Hepatocyte (in vitro differentiated cells): ENCODE measurements at places on chromosomes 5 and 9. TPM values are rescaled to one million over a fixed set of nuclear protein-coding genes. Genes with fewer than 3 reads are reported as not detected.

DNA sequence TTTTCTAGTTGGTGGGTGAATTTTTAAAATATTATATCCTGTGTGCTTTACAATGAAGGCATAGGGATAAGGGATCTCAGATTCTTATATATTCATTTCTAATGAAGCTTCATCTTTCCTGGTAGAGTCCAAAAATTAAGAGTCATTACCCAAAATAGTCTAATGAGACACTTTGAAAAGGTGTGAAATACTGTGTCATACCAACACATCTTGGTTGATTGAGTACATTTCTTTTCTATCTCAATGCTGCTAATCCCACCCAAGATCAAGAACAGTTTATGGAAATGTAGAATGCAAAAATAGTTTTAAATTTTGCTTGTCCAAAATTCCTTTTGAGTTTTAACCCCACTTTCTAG lies 7.4 kb downstream of the EBF1 start:
- no peak overlapping the region for H3K27ac ChIP-seq
- H3K27me3 ChIP-seq: peaks cover 46% of the 10 kb centered on the region
- H3K4me1 ChIP-seq: peaks cover 4% of the 10 kb centered on the region
- DNase-seq: no peak
- H3K36me3 ChIP-seq: no peaks in the 10 kb centered on the region

DNA sequence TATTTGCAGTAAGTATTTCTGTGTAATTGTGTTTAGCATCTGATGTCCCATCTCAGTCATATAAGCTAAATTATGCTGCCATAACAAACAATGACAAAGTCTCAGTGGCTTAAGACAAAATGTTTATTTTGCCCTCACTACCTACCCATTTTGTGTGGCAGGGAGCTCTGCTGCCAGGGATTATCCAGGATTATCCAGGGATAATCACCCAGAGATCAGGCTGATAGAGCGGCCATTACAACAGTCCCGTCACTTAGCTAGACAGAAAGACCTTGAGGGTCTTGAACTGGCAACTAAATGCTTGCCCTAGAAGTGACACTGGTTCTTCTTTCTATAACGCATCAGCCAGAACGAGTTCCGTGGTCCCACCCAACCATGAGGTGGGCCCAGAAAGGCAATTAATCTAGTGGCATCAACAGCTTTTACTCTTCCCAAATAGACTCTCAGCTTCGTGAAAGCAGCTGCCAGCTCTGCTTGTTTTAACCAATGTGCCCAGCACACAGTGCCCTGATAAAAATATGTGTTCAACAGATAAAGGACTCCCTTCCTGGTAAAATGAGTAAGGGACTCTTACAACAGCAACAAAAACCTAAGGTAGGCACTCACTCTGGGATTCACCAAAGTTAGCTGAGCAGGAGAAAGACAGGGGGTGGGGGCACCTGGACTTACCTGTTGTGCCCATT lies 22.8 kb downstream of the CCDC69 start:
- no peak overlapping the region for H3K27ac ChIP-seq
- H3K4me1 ChIP-seq: no peaks in the 10 kb centered on the region
- no peaks in the 10 kb centered on the region for H3K36me3 ChIP-seq
- H3K27me3 ChIP-seq: no peaks in the 10 kb centered on the region

DNA sequence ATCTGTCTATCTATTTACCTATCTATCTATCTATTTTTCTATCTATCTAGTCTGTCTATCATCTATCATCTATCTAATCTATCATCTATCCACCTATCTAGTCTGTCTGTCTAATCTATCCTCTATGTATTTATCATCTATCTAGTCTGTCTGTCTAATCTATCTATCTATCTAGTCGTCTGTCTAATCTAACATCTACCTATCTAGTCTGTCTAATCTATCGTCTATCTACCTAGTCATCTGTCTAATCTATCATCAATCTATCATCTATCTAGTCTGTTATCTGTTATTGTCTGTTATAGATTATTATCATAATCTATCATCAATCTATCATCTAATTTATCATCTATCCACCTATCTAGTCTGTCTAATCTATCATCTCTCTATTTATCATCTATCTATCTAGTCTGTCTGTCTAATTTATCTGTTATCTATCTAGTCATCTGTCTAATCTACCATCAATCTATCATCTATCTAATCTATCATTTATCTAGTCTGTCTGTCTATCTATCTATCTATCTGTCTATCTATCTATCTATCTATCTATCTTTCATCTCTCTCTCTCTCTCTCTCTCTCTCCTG lies 80.2 kb upstream of the ZNF618 start:
- H3K4me1 ChIP-seq: no peaks in the 10 kb centered on the region
- H3K27me3 ChIP-seq: no peaks in the 10 kb centered on the region
- no peaks in the 10 kb centered on the region for H3K36me3 ChIP-seq
- no peak overlapping the region for H3K4me3 ChIP-seq

- peaks cover 3% of the 10 kb centered on the region for H3K4me1 ChIP-seq
- no peaks in the 10 kb centered on the region for H3K27me3 ChIP-seq
- H3K36me3 ChIP-seq: no peaks in the 10 kb centered on the region
- no peak overlapping the region for H3K27ac ChIP-seq
These were observed 71.3 kb downstream of the LIX1 start for GRCh38 chr5:97071101-97071500.

DNA sequence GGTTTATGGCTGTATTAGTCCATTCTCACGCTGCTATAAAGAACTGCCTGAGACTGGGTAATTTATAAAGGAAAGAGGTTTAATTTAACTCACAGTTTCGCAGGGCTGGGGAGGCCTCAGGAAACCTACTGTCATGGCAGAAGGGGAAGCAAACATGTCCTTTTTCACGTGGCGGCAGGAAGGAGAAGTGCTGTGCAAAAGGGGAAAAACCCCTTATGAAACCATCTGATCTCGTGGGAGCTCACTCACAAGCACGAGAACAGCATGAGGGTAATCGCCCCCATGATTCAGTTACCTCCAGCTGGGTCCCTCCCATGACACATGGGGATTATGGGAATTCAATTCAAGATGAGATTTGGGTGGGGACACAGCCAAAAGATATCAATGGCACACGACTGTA lies 13.9 kb downstream of the LRRC70 start:
- H3K4me3 ChIP-seq: no peak overlapping the region
- H3K36me3 ChIP-seq: no peaks in the 10 kb centered on the region
- H3K27ac ChIP-seq: no peak overlapping the region
- DNase-seq: no peak

- H3K27me3 ChIP-seq: no peaks in the 10 kb centered on the region
- DNase-seq: no peak
- no peak overlapping the region for H3K4me3 ChIP-seq
- no peaks in the 10 kb centered on the region for H3K4me1 ChIP-seq
These were observed 37.5 kb downstream of the CNOT8 start for GRCh38 chr5:154895606-154896561.

- H3K4me1 ChIP-seq: peaks cover 8% of the 10 kb centered on the region
- no peak overlapping the region for H3K4me3 ChIP-seq
- no peaks in the 10 kb centered on the region for H3K36me3 ChIP-seq
- H3K27me3 ChIP-seq: no peaks in the 10 kb centered on the region
- no peak overlapping the region for H3K27ac ChIP-seq
These were observed 31.0 kb upstream of the SHISAL2B start for GRCh38 chr5:64659289-64659688.

DNA sequence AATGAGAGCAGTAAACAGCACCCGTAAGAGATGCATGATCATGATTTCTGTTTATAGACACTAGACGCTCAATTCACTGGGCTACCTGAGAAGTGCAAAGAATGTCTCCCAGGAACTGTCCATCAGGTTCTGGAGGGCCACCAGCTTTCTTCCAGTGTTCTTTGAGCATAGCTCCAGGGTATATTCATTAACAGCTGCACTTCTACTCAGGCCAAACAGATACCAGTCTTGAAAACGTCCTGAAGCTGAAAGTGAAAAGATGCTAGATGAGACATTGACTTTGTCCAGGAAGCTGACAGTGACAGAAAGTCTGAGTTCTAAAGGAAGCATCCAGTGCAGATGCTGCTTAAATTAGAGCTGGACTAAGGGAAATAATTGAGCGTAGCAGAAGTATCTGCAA lies 488.7 kb upstream of the TYRP1 start:
- DNase-seq: no peak
- no peak overlapping the region for H3K4me3 ChIP-seq
- H3K27ac ChIP-seq: no peak overlapping the region
- no peaks in the 10 kb centered on the region for H3K4me1 ChIP-seq
- no peaks in the 10 kb centered on the region for H3K36me3 ChIP-seq
- H3K27me3 ChIP-seq: no peaks in the 10 kb centered on the region

DNA sequence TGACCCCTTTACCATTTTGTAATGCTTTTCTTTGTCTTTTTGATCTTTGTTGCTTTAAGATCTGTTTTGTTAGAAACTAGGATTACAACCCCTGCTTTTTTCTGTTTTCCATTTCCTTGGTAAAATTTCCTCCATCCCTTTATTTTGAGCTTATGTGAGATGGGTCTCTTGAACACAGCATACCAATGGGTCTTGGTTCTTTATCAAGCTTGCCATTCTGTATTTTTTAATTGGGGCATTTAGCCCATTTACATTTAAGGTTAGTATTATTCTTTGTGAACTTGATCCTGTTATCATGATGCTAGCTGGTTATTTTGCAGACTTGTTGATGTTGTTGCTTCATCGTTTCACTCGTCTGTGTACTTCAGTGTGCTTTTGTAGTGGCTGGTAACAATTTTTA lies 337.3 kb downstream of the SPATA31D1 start:
- no peaks in the 10 kb centered on the region for H3K36me3 ChIP-seq
- H3K4me3 ChIP-seq: no peak overlapping the region
- H3K27ac ChIP-seq: no peak overlapping the region
- H3K4me1 ChIP-seq: no peaks in the 10 kb centered on the region

GRCh38 chr9:19378647-19379046 lies 1.4 kb downstream of the RPS6 start:
- DNase-seq: no peak
- H3K4me1 ChIP-seq: peaks cover 17% of the 10 kb centered on the region
- peak overlapping the region; percentile 91 for H3K4me3 ChIP-seq
- H3K36me3 ChIP-seq: no peaks in the 10 kb centered on the region
- H3K27ac ChIP-seq: peak overlapping the region; percentile 96
- no peaks in the 10 kb centered on the region for H3K27me3 ChIP-seq

GRCh38 chr5:4050203-4050602 lies 454.6 kb downstream of the IRX1 start:
- no peaks in the 10 kb centered on the region for H3K4me1 ChIP-seq
- H3K36me3 ChIP-seq: no peaks in the 10 kb centered on the region
- H3K27ac ChIP-seq: no peak overlapping the region

DNA sequence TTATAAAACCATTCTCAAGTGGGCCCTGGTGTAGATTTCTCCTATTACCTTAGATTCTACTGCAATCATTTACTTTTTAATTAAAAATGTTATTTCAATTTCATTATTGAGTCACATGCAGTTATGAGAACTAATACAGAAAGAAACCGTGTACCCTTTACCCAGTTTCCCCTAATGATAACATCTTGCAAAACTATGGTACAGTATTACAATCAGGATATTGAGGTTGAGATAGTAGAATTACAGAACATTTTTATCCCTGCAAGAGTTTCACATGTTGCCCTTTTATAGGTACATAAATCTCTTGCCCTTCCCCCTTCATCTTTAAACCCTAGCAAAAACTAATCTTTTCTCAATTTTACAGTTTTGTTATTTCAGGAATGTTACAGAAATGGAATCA lies 11.0 kb upstream of the OMD start:
- H3K4me3 ChIP-seq: no peak overlapping the region
- no peaks in the 10 kb centered on the region for H3K4me1 ChIP-seq
- no peak for DNase-seq
- no peak overlapping the region for H3K27ac ChIP-seq

GRCh38 chr5:4661836-4662235 lies 478.3 kb upstream of the ADAMTS16 start:
- no peaks in the 10 kb centered on the region for H3K27me3 ChIP-seq
- H3K36me3 ChIP-seq: no peaks in the 10 kb centered on the region
- no peaks in the 10 kb centered on the region for H3K4me1 ChIP-seq
- no peak overlapping the region for H3K27ac ChIP-seq
- H3K4me3 ChIP-seq: no peak overlapping the region
- no peak for DNase-seq

DNA sequence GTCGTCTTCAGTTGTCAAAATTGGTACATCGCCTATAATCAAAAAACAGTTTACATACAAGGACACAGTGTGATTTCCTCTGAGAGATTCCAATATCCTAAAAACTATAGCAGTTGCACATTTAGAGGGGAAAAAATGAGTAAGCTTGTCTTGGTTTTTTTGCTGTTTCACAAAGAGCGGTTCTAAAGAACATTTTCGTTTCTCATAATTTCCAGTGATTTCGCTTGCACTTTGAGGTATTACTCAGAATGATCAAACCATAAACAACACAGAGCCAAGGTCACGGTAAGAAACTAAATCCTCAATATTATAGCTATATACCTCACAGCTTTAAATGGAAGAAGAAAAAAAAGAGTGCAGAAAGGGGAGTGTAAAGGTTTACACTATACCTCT lies 861 bp downstream of the MTX3 start:
- no peak for DNase-seq
- H3K27ac ChIP-seq: peak overlapping the region; percentile 81
- peaks cover 7% of the 10 kb centered on the region for H3K4me1 ChIP-seq
- H3K27me3 ChIP-seq: no peaks in the 10 kb centered on the region
- H3K4me3 ChIP-seq: peak overlapping the region; percentile 89

GRCh38 chr9:128927731-128928411 lies 7.1 kb downstream of the PHYHD1 start:
- DNase-seq: peak; percentile 75
- no peaks in the 10 kb centered on the region for H3K4me1 ChIP-seq
- H3K27me3 ChIP-seq: no peaks in the 10 kb centered on the region
- no peak overlapping the region for H3K4me3 ChIP-seq

DNA sequence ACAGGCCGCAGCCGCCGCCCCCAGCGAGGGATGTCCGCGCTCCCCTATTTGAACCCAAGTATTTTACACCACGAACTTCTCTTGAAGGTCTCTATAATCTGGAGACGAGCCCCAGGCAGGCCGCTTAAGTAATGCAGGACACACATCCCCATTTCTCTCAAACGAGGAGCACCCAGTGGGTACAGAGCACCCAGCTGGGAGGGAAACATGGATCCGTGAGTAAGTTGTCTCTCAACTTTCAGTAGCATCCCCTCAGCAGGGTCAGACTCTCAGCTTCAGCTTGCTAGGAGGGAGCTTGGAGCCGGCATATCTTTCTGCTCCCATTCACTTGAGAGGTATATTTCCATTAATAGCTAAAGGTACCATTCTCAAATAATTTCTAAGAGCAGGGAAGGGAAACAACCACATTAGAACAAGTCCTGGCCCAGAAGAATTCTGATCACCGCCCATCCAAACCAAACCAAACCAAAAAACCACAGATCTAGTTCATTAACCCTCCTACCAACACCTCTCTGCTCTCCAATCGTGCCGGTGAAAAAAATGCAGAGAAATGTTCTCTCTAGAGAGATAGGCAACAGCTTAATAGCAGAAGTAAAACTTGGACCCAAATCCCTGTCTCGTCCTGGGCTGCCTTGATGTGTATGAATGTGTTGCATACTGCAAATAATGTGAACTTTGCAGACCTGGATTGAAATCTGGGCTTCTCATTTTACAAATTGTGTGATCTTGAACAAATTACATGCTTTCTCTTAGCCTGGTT lies 910 bp downstream of the TDRD7 start:
- peak overlapping the region; percentile 85 for H3K4me3 ChIP-seq
- peak overlapping the region; percentile 88 for H3K27ac ChIP-seq
- no peaks in the 10 kb centered on the region for H3K27me3 ChIP-seq
- DNase-seq: no peak
- H3K4me1 ChIP-seq: peaks cover 6% of the 10 kb centered on the region
- no peaks in the 10 kb centered on the region for H3K36me3 ChIP-seq

- no peak overlapping the region for H3K4me3 ChIP-seq
- no peaks in the 10 kb centered on the region for H3K36me3 ChIP-seq
- H3K4me1 ChIP-seq: no peaks in the 10 kb centered on the region
- H3K27ac ChIP-seq: no peak overlapping the region
These were observed 477.1 kb upstream of the SMC2 start for GRCh38 chr9:103617046-103617445.

ENC1 gene
- 150 and 151 TPM in 2 replicates for total RNA-seq

TAF11L2 gene
- total RNA-seq: not detected in 2 replicates

IL13 gene
- total RNA-seq: not detected in 2 replicates

TMEM215 gene
- total RNA-seq: 0.40 and 0.43 TPM in 2 replicates

CSF1R gene
- 4.5 and 4.7 TPM in 2 replicates for total RNA-seq

PDLIM4 gene
- 7.3 and 16.4 TPM in 2 replicates for total RNA-seq
